Panc1 (cell line): ENCODE measurements at places on chromosomes 5 and 9. TPM values are rescaled to one million over a fixed set of nuclear protein-coding genes. Genes with fewer than 3 reads are reported as not detected.
A peak's percentile ranks its signal among the peaks of the same experiment; 100 is the strongest.

DNA sequence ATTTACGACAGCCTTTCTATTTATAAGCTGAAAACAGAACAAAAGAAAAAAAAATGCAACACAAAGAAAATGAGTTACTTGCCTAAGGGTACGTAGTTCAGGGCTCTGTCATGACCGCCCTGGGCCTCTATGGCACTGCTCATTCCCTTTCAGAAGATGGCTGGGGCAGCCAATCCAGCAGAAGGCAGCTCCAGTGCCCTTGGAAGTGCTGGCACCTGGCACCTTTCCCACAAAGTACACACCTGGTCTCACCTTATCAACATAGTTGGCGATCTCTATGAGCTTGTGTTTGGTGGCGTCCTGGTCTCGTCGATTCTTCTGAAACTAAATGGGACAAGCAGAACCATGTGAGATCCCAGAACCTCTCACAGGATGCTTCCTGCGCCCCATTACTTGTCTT is 53.2 kb downstream of the NIPAL4 start:
- no peak overlapping the region for H3K27ac ChIP-seq
- no peaks in the 10 kb centered on the region for H3K36me3 ChIP-seq
- H3K4me3 ChIP-seq = no peak overlapping the region
- no peaks in the 10 kb centered on the region for H3K27me3 ChIP-seq
- no peak for DNase-seq

DNA sequence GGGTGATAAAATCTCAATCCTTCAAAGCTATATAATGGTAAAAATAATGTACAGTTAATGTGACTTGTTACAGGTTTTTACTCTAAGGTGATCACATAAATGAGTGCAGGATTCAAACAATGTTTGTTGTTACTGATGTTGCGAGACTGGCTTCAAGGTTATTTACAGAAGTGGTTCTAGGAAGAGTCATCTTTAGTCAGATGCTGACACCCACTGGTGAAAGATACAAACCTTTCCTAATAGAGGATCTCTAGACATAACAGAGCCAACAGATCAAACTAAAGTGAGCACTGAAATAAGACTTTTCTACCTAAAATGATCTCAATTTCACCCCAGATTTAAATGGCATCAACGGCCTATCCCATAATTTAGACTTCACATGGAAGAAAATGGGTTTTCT is 20.2 kb downstream of the ARSB start:
- no peak overlapping the region for H3K4me3 ChIP-seq
- H3K4me1 ChIP-seq = no peaks in the 10 kb centered on the region
- no peak overlapping the region for H3K27ac ChIP-seq
- no peaks in the 10 kb centered on the region for H3K36me3 ChIP-seq
- peak; percentile 54 for DNase-seq

GRCh38 chr9:89983411-89983810 is 378.6 kb downstream of the GADD45G start:
- DNase-seq = no peak
- no peaks in the 10 kb centered on the region for H3K27me3 ChIP-seq
- no peak overlapping the region for H3K27ac ChIP-seq
- no peaks in the 10 kb centered on the region for H3K36me3 ChIP-seq
- H3K4me1 ChIP-seq = no peaks in the 10 kb centered on the region

GRCh38 chr9:107539427-107540163 is 50.0 kb upstream of the KLF4 start:
- no peaks in the 10 kb centered on the region for H3K4me1 ChIP-seq
- DNase-seq = no peak
- no peak overlapping the region for H3K4me3 ChIP-seq
- no peaks in the 10 kb centered on the region for H3K27me3 ChIP-seq
- no peaks in the 10 kb centered on the region for H3K36me3 ChIP-seq

Gene IRX4
- total RNA-seq = 0.18 TPM

DNA sequence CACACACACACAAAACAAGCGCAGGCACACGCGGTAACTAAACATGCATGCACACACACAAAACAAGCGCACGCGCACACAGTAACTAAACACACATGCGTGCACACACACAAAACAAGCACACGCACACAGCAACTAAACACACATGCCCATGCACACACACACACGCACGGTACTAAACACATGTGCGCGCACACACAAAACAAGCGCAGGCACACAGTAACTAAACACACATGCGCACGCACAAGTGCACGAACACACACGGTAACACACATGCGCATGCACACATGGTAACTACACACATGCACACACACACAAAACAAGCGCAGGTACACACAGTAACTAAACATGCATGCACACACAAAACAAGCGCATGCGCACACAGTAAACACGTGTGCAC is 19.9 kb upstream of the SLC6A3 start:
- H3K27me3 ChIP-seq = no peaks in the 10 kb centered on the region
- no peak for DNase-seq
- no peak overlapping the region for H3K4me3 ChIP-seq
- peaks cover 2% of the 10 kb centered on the region; the same call in 1 of the 2 replicates for H3K36me3 ChIP-seq
- H3K27ac ChIP-seq = no peak overlapping the region
- H3K4me1 ChIP-seq = no peaks in the 10 kb centered on the region

Gene LHX6
- total RNA-seq = 0.62 TPM

GRCh38 chr5:99900302-99900852 is 634.8 kb upstream of the FAM174A start:
- H3K27ac ChIP-seq = peak overlapping the region; percentile 72
- no peak overlapping the region for H3K4me3 ChIP-seq
- peak; percentile 83 for DNase-seq
- no peaks in the 10 kb centered on the region for H3K36me3 ChIP-seq
- no peaks in the 10 kb centered on the region for H3K27me3 ChIP-seq

Gene ARL14EPL
- not detected for total RNA-seq

Gene RALGPS1
- total RNA-seq = 7.2 TPM

Gene TEX53
- not detected for total RNA-seq

DNA sequence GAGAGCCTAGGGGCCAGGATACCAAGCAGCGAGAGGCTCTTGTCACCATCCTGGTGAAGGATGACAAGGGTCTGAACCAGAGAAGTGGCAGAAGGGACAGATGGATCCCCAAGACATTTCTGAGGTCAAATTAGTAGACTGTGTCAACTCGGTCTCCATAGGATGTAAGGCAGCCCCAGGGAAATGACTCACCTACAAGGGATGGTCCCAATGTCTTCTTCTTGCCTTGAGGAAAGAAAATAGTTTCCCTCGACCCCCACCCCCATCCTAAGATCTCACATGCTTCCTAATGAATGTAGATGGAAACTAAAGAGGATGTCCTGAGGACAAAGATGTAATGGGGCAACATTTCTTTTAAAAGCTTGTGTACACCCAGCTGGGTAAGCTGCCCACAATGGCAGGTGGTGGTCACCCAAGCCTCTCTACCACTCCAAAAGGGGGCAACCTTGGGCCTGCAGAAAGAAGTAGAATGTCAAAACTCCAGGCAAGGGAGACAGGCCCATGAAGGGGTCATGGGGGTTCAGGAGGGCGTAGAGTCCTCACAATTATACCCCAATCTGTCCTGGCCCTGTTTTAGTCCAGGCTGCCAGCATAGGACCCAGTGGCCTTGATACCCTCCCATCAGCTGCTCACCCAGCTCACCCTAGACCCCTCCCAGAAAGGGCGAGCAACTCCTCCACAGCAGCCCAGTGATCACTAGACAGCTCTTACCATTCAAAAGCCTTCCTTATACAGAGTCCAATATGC is 187.4 kb downstream of the ACTL7B start:
- H3K36me3 ChIP-seq = no peaks in the 10 kb centered on the region
- H3K4me1 ChIP-seq = no peaks in the 10 kb centered on the region
- no peak overlapping the region for H3K4me3 ChIP-seq
- no peak overlapping the region for H3K27ac ChIP-seq

DNA sequence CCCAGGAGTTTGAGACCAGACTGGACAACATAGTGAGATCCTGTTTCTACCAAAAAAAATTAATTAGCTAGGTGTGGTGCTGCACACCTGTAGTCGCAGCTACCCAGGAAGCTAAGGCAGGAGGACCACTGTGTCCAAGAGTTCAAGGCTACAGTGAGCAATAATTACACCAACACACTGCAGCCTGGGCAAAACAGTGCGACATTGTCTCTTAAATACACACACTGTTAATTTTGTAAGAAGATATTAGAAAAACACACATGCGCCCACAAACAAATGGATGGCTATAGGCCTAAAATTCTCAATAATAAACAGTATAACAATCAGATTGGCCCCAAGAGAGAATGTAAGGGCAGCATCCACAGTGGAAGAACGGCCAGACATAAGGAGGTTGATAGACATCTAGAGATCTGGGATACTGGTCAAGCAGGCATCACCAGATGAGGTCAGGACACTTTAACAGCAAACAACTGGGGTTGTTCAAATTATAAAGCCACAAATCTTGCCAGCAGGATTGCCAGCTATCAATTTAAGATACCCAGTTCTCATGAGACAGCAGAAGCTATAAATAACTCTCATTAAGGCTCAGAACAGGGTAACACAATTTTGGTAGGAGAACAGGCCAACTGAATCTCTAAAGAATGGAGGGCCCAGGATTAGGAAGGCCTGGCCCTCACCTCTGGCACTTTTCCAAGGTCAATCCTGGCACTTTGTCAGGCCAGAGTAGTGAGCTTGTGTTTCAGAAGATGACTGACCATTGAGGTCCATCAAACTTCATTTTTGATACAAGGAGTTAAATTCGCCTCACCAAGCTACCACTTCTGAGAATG is 29.5 kb downstream of the GOLPH3 start:
- H3K27ac ChIP-seq = no peak overlapping the region
- no peak overlapping the region for H3K4me3 ChIP-seq
- no peaks in the 10 kb centered on the region for H3K36me3 ChIP-seq
- no peaks in the 10 kb centered on the region for H3K27me3 ChIP-seq
- no peak for DNase-seq
- H3K4me1 ChIP-seq = peaks cover 13% of the 10 kb centered on the region; the same call in 1 of the 2 replicates
